ENCODE measurements at places on chromosomes 13 and 19.

GRCh38 chr13:41405367-41405766 lies 52.0 kb upstream of the RGCC start:
- no peak for DNase-seq

GRCh38 chr13:80871481-80871880 lies 530.6 kb upstream of the SPRY2 start:
- no peak for DNase-seq

DNA sequence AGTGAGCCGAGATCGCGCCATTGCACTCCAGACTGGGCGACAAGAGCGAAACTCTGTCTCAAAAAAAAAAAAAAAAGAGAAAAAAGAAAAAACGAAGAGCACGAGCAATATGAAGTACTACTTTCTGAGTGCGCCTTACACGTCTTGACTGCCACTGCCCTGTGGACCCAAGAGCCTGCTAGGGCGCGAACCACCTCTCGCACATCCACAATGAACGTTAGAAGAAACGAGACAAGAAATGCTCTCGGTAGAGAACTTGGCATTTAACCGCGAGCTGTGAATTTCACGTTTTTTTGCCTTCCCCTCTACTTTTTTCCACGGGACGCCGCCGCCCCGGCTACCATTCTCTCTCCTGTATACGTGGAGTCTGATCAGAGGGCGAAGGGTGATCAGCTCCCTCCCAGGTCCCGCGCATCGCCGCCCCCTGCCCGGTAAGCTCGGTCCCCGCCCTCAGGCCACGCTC lies 454 bp downstream of the TIMM44 start:
- DNase-seq, result no peak

GRCh38 chr13:75347925-75348324 lies 134.0 kb downstream of the TBC1D4 start:
- no peak for DNase-seq

- no peak for DNase-seq
These were observed 20.4 kb upstream of the OBI1 start for GRCh38 chr13:78679329-78679728.

GRCh38 chr13:27442797-27443196 lies 7.6 kb downstream of the MTIF3 start:
- DNase-seq, result no peak

DNA sequence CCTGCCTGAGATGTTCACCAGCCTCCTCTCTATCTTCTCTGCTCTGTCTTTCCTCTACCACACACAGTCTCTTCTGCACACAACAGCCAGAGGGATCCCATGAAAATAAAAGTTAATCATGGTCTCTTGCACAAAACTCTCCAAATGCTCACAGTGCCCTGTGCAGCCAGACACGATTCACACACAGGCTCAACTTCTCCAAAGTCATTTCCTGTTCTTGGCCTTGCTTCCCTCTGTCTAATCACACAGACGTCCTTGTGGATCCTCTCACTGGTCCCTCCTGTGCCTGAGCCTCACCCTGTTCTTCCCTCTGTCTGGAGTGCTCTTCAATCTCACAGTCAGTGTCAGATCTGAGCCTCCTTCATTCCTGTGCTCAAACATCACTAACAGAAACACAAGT lies 7.8 kb downstream of the SIGLEC12 start:
- DNase-seq, result no peak

- no peak for DNase-seq
These were observed 21.5 kb downstream of the CYSLTR2 start for GRCh38 chr13:48675247-48675646.
